ENCODE measurements at places on chromosomes 2 and 18. TPM values are rescaled to one million over a fixed set of nuclear protein-coding genes. Genes with fewer than 3 reads are reported as not detected.

The CABYR gene
- total RNA-seq, result 32.4 TPM

DNA sequence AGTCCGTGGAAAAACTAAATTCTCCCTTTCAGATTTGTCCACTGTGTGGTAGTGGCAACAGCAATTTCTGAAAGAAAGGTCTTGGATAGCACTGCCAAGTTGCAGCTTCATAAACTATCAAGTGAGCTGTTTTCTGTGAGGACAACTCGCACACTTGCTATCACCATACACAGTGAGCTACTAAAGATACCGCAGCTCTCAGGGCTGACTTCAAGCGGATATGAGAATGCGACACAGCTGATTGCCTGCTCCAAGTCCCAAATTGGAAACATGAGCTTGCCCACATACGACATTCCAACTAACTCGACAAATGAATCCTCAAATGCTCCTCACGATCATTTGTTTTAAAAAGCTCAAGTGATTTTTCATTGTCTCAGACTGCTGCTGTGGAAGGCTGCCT is 46.2 kb downstream of the E2F6 start:
- no peak for DNase-seq

DNA sequence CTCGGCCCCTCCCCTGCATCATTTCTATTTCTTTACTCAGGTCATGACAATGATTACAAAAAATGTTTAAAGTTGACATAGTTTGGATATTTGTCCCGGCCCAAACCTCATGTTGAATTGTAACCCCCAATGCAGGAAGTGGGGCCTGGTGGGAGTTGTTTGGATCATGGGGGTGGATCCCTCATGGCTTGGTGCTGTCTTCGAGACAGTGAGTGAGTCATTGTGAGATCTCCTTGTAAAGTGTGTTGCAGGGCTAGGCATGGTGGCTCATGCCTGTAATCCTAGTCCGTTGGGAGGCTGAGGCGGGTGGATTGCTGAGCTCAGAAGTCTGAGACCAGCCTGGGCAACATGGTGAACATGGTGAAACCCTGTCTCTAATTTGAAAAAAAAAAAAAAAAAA is 9.2 kb upstream of the MAP4K4 start:
- DNase-seq, result no peak

DNA sequence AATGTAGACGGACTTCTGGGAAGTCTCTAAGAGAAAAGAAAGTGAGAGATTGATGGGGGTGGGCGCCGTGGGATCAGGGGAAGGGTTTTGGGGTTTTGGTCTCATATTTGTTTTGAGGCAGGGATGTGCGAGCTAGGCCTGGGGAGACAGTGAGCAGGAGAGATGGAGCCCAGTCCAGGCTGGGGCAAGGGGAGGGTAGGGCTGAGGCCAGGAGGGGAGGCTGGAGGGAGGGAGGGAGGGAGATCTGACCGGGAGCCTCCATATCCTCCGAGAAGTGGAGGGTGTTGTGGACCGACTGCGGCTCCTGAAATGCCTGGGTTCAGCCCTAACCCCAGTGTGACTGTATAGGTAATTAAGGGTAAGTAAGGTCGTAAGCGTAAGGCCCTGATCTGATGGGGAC is 72.8 kb upstream of the ODC1 start:
- no peak for DNase-seq

GRCh38 chr18:54102123-54102522 is 122.3 kb downstream of the MBD2 start:
- no peak for DNase-seq

GRCh38 chr2:239149501-239149900 is 251.3 kb downstream of the HDAC4 start:
- DNase-seq, result no peak

DNA sequence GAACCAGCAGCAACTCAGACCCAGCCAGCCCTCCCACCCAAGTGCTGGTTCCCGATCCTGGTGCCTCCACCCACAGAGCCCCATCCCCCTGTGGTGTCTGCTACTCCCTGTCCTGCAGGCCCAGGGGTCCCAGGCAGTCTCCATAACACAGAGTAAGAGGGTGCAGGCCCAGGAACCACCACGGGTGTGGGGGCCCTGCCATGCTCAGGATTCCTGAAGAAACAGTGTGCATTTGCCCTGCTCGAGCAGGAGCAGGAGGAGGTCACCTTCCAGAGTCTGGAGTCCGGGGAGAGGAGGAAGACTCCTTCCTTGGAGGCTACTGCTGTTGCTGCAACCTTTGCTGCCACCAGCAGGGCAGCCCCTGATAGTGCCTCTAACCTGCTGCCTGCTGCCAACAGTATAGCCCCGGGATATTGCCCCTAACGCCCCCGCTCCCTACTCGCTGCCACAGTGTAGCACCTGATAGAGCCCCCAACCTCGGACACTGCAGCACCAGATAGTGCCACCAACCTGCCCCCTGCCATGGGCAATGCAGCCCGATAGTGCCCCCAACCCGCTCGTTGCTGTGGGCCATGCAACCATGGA is 46.8 kb upstream of the ANKRD62 start:
- DNase-seq, result no peak

The TLX2 gene
- 3.8 TPM for total RNA-seq

DNA sequence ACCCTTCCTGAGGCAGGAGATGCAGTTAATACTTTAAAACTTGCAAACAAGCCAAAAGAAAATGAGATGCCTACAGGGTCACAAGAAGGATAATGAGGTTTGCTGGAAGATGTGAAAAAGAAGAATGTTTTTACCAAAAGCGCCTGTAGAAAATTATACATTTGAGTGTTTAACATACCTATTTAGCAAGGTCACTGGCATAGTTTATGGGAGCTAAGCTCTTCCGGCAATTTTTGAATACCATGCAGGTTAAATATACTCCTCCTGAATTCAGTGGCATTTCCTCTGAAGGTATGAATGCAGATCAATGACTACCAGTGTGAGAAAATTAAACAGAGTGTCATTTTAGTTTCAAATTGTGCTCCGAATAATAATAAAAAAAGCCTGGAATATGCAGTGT is 21.2 kb upstream of the MAP3K20 start:
- DNase-seq, result no peak

DNA sequence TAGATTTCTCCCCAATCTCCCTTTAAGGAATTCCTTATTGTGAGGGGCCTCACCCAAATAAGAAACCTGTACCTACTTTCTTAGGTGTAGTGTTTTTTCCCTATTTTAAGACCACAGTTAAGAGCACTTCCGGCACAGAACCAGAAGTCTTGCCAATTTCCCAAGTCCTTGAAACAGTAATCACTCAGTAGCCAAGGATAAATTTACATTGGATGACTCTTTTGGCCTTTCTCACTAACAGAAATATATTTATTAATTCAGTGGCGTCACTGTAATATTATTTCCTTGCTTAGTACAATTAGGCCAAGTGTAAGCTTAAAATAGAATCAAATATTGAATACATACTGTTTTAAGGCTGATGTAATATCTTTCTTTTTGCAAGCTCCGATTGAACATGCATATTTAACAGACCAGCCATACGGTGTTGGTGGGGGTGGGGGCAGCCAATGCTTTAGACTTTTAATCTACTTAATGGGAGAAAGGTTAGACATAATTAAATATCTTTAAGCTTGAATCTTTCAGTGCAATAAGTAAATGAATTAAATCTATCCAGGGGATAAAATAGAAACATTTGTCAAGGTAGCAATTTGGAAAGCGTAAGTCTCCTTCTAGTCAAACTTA is 50.8 kb upstream of the ITGA6 start:
- no peak for DNase-seq

The LDLRAD4 gene
- total RNA-seq, result 1.2 TPM

The ALPG gene
- total RNA-seq, result 1.2 TPM

DNA sequence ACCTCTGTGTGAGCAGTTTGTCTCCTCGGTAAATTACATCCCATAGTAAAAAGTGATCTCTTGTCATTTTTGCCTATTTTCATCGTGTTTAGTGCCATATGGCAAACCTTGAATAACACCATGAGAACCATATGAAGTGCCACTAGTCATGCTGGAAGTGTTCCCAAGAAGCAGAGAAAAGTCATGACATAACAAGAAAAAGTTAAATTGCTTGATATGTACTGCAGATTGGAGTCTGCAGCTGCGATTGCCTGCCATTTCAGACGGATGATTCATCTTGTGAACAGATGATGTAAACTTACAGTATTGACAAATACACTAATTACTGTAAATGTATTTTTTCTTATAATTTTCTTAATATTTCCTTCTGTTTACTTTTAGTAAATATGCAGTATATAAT is 846.7 kb downstream of the BCL11A start:
- DNase-seq, result no peak

DNA sequence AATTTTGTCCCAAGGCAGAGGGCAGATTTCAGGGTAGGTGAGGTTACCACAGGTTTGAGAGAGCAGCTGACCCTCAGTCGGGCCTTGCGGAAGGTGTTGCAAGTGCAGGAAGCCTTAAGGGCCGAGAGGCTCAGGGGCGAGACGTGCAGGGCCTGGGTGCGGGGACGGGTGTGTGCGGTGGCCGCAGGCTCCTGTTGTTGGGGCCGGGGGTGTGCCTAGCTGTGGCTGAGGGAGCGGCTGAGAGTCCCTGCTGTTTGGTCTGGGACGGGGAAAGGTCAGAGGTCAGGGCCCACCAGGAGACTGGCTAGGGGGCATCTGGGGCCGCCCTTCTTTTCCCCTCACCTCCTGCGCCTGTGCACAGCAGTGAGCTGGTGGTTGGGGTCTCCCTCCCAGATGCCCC is 52.5 kb downstream of the NTSR2 start:
- DNase-seq, result no peak

- no peak for DNase-seq
Observed at GRCh38 chr2:239831861-239832489, 193.2 kb downstream of the NDUFA10 start.

The CACNB4 gene
- total RNA-seq, result 0.98 TPM

- no peak for DNase-seq
Observed at GRCh38 chr2:19697131-19697530, 204.7 kb downstream of the TTC32 start.

DNA sequence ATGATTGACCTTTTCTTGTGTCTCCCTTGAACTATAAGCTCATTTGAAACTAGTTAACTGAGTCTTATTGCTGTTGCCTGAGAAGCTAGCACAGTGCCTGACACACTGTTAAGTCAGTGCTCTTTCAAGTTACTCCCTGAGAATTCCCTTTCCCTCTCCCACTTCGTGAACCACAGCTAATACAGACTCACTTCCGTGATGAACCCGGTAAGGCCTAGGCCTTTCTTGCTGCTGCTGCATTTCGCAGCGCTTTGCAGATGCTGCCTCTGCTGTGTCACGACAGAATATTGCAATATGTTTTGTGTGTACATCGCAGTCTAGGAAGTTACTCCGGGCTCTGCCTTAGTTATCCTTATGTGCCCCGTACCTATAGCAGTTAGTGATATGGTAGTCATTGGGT is 42.8 kb downstream of the LIMS1 start:
- no peak for DNase-seq

The CELF4 gene
- total RNA-seq, result 1.9 TPM

The GNAL gene
- total RNA-seq, result 3.3 TPM

The CRACDL gene
- 29.6 TPM for total RNA-seq

GRCh38 chr2:39266139-39266805 is 22.5 kb upstream of the CDKL4 start:
- no peak for DNase-seq

- no peak for DNase-seq
Observed at GRCh38 chr2:5164776-5165525, 527.2 kb upstream of the SOX11 start.

The SERPINE2 gene
- 155 TPM for total RNA-seq

DNA sequence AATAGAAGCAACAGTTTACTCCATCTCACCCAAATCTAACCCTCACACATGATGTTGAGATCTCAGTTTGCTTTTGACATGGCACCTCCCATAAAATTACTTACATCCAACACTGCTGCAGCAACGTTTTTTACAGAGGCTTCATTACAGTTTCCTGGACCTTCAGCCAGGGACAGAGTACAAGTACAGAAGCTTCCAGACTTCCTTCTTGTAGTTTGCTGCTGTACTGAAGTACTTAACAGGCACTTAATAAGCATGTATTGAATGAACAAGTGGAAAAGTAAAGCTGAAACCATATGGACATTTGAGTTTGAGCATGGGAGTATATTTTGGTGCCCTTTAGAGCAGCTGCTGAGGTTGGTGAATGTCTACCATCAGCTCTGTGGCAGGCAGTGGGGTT is 514.2 kb downstream of the PTPRM start:
- no peak for DNase-seq

DNA sequence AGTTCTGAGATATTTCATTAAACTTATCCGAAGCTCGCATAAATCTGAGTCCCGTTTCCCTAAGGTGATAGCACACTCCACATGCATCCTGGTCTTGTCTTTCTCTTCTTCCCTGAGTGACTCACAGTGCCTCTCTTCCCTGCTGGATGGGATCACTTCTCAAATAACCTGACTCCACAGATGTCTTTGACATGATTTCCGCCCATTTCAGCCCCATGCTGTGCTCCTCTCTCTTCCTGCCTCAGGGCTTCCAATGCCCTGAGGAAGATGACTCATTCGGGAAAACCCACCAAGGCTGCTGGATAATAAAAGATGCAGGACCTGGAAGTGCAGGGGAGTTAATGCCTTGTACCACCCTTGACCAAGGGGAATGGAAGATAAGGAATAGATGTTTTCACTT is 441.7 kb upstream of the SOX11 start:
- DNase-seq, result no peak

- DNase-seq, result peak; percentile 57
Observed at GRCh38 chr18:62183578-62184195, 3.2 kb downstream of the PIGN start.

- DNase-seq, result peak; percentile 84
Observed at GRCh38 chr2:222433332-222434173, 9.2 kb downstream of the SGPP2 start.

Data from PC-9 (cell line).